Epithelial cell of prostate (primary cell): ENCODE measurements at places on chromosomes 6 and 20.

- no peak for DNase-seq
Measured at GRCh38 chr20:1891263-1892118, 3.7 kb upstream of the SIRPA start.

- peak; percentile 44 for DNase-seq
Measured at GRCh38 chr6:34566830-34567546, 10.9 kb upstream of the SPDEF start.

GRCh38 chr6:56659721-56660380 lies 17.2 kb upstream of the DST start:
- DNase-seq = peak; percentile 46

GRCh38 chr6:160348223-160349019 lies at the start of gene SLC22A3:
Gene SLC22A3, plus strand, starts transcription at chr6:160348378. Its CDS starts 42 bp downstream, at chr6:160348420.
- no peak for DNase-seq

DNA sequence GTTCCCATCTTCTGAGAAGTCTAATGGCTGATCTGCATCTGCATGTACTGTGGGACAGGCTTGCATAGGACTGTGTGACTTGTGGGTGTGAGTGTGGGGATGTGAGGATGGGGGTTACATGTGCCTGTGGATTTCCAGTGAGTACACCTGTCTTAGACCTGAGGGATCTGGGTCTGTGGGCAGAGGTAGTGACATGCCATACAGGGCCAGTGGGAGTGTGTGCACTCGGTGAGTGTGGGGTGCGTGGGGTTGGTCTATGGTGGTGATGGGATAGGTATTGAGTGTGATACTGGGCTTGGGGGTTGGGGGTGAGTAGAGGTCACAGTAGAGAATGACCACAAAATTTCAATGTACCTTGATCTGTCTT lies 41.7 kb downstream of the VEGFA start:
- no peak for DNase-seq

DNA sequence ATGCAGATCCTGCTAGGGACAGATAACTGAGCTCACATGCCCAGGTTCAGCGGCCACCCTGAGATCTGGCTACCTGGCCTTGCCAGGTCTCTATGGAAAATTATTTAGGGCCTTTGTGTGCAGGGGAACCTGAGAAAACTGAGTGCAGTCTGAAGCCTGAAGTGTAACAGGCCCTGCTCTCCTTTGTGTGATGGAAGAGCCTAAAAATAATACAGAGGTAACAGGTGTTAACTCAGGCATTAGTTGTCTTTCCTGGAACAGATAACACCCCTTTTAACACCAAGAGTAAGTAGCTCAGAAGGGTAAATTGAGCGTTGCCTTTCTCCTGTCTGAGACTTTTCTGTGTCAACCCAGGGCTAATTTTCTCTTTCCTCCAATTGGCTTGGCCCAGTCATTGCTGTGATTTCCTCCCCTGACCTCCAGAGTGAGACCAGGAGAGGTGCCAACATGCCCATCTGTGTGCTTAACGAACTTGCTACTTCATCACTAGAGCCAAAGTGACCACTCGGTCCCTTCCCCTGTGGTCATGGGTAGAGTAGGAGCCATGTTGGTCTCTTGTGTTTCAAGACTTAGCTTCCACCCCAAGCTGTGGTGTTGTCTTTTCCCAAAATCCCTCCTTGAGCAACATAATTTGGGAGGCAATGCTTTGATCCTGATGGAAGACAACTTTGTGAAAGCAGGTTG lies 304.4 kb upstream of the JAG1 start:
- no peak for DNase-seq

DNA sequence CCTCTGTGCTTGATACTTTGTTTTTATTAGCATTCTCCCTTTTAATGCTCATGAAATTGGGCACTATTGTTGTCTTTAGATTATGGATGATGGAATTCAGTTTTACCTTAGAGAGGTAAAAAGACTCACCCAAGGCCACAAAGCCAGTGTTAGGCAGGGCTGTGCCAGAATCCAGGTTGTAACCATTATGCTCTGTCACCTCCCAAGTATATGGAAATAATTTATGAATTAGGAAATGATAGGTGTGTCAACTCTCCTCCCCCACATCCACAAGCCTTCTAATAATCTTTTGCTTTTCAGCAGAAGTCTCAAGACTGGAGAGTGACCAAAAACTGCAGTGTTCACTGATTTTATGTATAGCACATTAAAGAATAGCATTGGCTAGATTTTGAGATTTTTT lies 13.0 kb downstream of the DCBLD1 start:
- DNase-seq = no peak

- DNase-seq = no peak
Measured at GRCh38 chr6:89724981-89725380, 86.4 kb upstream of the LYRM2 start.
